ENCODE measurements at places on chromosomes 7 and 10.

DNA sequence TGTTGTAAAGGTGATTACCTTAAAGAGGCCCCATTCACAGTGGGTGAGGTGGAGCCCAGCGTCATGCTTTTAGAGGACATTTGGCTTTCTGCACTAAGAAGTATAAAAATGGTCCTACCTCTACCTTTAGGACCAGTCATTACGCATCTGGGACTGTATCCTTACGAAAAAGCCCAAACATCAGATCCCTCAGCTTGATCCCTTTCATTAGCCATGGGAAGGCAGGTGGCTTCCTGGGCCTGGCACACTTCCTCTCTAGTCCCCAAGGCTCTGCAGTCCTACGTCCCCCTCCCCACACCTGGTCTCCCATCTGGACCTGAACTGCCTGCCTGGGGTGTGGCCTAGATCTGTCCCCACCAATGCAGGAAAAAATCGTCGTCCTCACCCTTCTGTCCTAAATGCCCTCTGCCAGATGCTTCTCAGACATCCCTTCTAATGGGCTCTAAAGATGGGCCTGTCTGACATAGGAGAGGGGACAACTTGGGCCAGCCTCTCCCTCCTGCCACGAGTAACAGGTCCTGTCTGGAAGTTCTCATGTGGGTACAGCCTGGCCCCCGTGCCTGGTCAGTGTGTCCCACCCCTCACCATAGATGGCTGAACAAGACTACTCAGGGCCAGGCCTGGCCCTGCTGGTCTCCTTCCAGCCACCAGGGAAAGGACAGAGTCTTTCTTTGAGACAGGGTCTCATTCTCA lies 11.8 kb upstream of the SLC18A3 start:
- no peak for DNase-seq

GRCh38 chr7:44486001-44486400 lies 4.5 kb downstream of the NUDCD3 start:
- no peak for DNase-seq

DNA sequence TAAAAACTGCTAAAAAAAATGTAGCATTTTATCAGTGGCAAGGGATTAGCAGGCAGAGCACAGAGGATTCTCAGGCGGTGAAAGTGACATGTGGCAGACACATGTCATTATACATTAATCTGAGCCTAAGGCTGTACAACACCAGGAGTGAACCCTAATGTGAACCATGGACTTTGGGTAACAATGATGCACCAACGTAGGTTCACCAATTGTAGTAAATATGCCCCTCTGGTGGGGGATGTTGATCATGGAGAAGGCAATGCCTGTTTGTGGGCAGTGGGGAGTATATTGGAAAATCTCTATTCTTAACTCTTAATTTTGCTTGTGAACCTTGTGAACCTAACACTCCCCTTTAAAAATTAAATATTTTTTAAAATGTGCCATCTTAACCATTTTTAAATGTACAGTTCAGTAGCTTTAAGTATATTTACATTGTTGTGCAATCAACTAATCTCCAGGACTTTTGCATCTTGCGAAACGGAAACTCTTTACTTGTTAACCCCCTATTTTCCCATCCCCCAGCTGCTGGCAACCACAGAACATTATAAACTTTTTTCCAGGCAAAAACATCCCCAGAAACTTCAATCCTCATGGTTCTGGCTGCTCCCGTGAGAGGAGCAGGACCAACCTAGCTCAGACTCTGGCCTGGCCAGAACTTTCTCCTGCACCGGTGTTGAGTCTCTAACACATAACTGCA lies 29.9 kb downstream of the LRRC20 start:
- no peak for DNase-seq

GRCh38 chr7:68488341-68489060 lies 1109.8 kb upstream of the AUTS2 start:
- DNase-seq: no peak

DNA sequence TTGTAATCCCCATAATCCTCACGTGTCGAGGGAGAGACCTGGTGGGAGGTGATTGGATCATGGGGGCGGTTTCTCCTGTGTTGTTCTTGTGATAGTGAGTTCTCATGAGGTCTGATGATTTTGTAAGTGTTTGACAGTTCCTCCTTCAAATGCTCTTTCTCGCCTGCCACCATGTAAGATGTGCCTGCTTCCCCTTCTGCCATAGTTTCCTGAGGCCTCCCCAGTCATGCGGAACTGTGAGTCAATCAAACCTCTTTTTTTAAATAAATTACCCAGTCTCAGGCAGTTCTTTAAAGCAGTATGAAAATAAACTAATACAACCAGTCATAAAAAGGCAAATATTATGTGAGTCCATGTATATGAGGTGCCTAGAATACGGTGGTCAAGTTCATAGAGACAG lies 87.5 kb downstream of the FRMD4A start:
- DNase-seq: no peak

DNA sequence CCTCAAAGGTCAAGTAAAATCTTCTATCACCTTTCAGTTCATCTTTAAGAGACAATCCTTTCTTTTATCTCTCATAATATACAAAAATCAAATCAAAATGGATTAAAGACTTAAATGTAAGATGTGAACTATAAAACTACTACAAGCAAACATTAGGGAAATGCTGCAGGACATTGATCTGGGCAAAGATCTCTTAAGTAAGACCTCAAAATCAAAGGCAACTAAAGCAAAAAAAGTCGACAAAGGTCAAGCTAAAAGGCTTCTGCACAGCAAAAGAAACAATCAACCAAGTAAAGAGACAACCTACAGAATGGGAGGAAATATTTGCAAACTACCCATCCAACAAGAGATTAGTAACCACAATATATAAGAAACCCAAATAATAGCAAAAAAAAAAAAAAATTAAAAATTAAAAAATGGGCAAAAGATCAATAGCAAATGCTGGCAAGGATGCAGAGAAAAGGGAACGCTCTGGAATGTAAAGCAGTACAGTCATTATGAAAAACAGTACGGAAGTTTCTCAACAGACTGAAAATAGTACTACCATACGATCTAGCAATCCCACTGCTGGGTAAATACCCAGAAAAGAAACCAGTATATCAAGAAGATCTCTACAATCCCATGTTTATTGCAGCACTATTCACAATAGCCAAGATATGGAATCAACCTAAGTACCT lies 41.7 kb downstream of the TNPO3 start:
- DNase-seq: no peak

- DNase-seq: no peak
Observed at GRCh38 chr10:11446133-11446532, 165.3 kb downstream of the USP6NL start.

GRCh38 chr10:124048371-124049290 lies 44.8 kb downstream of the CHST15 start:
- DNase-seq: no peak

- DNase-seq: no peak
Observed at GRCh38 chr7:73521636-73522104, 423 bp downstream of the BAZ1B start.

GRCh38 chr7:97096661-97097060 lies 20.8 kb upstream of the SDHAF3 start:
- no peak for DNase-seq
